SK-N-DZ (cell line): ENCODE measurements at places on chromosomes 7 and 10.

DNA sequence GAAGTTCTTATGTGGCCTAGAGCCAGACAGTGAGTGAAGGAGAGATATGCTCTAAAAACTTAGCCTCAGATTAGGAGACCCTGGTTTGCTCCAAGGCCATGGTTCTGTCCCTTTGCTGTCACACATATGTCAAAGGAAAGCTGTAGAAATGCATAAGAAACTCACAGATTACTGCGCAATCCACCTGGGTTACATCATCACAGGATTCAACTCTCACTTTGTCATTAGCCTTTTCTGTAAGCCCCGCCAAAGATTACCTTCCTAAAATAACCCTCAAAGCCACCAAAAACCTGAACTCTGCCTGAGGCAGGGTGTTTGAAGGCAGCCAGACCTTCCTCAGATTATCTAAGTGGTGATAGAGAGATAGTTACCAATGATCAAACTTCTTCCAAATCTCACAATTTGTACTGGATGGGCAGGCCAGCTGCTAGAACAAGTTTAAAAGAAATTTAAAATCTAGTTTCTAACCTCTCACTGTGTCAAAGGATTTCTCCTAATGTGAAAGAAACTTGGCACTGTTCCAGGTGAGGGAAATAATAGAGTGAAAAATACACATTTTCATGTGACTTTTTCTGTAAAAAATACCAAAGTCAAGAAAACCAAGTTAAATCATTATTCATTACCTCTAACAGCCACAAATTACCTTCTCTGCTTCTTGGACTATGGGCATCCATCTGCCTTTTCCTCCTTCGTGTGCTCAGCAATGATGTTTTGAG lies 567.2 kb downstream of the SUGCT start:
- no peak for DNase-seq

- no peak for DNase-seq
Measured at GRCh38 chr7:75559976-75560365, 67.9 kb downstream of the SPDYE5 start.

DNA sequence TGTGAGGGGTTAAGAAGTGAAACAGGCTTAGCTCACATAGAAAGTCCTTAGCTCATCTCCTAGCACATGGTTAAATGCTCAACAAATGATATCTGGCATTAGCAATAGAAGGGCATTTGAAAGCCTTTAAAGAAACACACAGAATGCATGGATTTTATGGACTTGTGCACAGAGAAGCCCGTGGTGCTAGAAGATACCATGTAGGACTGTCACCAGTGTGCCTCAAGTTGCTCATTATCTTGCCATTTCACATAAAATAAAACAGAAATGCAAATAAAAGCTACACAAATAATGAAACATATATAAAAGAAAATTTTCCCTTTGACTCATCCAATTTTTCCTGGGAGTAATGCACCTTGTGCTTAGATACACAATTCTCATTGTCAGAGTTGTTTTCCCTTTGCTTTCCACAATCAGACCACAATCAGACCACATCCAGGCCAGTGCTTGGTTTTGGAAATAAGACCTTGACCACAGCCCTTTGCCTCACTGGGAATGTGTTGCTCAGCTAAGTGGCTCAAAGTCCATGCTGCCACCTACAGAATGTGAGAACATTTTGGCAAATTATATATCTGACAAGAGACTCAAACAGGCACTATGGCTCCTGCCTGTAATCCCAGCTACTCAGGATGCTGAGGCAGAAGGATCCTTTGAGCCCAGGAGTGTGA lies 9.5 kb upstream of the WDR11 start:
- DNase-seq = no peak

DNA sequence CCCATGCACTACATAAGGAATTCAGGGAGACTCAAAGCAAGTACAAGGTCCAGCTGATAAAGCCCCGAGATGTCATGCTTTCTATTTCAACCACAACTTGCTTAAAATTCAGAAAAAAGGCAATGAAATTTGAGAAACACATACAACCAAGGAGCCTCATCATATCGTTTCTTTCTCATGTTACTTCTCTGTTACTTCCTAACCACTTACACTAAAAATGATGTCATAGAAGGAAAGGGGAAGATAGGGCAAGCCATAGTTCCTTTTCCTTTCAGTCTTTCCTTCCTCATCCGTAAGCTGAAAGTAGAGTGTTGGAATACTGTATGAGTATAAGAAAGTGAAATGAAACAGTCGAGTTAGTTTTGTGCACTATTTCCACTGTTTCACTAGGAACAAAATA lies 27.9 kb upstream of the CDK14 start:
- DNase-seq = no peak

- no peak for DNase-seq
Measured at GRCh38 chr7:13933536-13933935, 55.9 kb downstream of the ETV1 start.

DNA sequence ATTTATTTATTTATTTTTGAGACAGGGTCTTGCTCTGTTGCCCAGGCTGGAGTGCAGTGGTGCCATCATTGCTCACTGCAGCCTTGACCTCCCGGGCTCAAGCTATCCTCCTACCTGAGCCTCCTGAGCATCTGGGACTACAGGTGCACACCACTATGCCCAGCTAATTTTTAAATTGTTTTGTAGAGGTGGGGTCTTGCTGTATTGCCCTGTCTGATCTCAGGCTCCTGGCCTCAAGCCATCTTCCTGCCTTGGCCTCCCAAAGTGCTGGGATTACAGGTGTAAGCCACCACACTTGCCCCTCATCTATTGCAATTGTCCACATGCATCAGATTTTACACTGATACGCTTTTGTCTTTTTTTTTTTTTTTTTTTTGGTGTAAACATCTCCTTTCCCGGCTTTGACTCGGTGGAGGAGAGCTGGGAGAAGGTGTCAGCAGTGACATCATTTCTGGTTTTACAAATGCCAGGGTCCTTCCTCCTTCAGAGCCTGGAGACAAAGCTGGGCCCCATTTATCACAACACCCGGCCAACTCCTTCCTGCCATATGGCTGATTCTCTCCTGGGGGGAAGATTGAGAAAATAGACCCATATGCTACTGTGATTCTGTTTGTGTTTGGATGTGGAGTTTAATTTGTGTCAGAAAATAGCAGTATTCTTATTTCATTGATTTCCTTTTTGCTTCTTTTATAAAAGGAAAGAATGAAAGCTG lies 61.3 kb downstream of the GALNT17 start:
- no peak for DNase-seq

DNA sequence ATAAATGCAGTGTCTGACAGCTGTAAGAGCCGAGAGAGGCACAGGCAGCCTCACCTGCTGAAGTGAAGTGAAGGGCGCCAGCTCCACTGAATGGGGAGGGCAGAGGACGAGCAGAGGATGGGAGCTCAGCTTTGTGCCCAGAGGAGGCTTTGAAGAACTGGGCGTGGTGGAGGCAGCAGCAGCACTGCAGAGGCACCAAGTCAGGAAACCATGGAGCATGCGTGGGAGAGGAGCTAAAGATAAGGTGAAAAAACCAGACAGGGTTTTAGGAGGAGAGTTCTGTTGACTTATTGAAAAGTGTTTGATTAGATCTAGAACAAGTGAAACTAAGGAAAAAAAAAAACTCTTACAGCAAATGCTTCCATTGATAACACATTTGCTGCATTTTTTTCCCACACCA lies 216.4 kb downstream of the CXCL12 start:
- no peak for DNase-seq

- no peak for DNase-seq
Measured at GRCh38 chr7:101595766-101596537, 33.1 kb downstream of the MYL10 start.

- DNase-seq = no peak
Measured at GRCh38 chr10:3465406-3465891, 292.9 kb upstream of the PITRM1 start.

DNA sequence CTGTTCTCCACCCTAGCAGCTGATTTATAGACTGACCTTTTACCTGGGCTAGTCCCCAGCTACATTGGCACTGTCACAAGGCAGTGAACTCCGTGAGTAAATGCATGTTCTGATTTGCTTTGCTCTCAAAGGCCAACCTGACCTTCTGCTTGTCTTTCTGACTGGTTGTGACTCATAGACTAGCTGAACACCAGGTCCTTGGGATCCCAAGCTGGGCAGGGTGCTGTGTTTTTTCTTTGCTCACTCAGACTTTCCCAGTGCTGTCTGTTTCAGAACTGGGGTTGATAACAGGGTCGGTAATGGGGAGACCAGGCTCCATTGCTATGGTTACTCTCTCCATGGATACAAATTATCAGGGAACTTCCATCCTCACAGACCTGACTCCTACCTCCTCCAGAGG lies 35.0 kb downstream of the EVX1 start:
- no peak for DNase-seq

DNA sequence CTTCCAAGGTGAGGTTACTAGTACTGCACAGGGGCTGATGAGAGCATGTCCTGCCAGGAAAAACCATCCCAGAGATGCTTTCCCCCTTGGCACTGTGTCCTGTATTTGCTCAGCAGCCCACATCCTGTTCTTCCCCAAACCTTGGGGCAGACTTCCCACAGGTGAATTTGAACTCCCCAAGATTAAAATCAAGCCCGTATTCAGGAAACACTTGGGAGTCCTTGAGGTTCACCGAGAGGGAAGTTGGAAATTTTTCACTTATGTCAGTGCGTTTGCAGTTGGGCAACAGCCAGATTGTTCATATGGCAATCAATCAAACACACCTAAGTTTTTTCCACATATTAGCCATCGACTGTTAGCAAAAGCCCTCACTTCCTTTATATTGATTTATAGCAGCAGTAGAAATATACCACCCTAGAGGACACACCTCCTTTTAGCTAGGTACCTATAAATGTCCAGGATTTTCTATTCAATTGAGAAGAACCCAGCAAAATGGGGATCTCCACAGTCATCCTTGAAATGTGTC lies at the start of gene DMBT1:
DMBT1 (plus strand) TSS at position 476 of the 526 bp plus-strand sequence; CDS start at position 493, 17 bp downstream.
- DNase-seq = no peak
